ENCODE measurements at places on chromosomes 1 and 21. TPM values are rescaled to one million over a fixed set of nuclear protein-coding genes. Genes with fewer than 3 reads are reported as not detected.

GRCh38 chr1:40627987-40628902, 37.2 kb downstream of the RIMS3 start:
- H3K36me3 ChIP-seq, result no peaks in the 10 kb centered on the region
- no peak for DNase-seq
- no peak overlapping the region for H3K27ac ChIP-seq
- no peaks in the 10 kb centered on the region for H3K4me1 ChIP-seq
- H3K4me3 ChIP-seq, result no peak overlapping the region

GRCh38 chr1:229941831-229942230, 125.2 kb upstream of the GALNT2 start:
- no peak overlapping the region for H3K27ac ChIP-seq
- H3K27me3 ChIP-seq, result peaks cover 4% of the 10 kb centered on the region
- no peak overlapping the region for H3K4me3 ChIP-seq
- peak; percentile 70 for DNase-seq
- H3K4me1 ChIP-seq, result peaks cover 22% of the 10 kb centered on the region
- no peaks in the 10 kb centered on the region for H3K36me3 ChIP-seq

GRCh38 chr1:219797009-219797408, 131.3 kb downstream of the SLC30A10 start:
- peaks cover 22% of the 10 kb centered on the region for H3K4me1 ChIP-seq
- no peak for DNase-seq
- no peaks in the 10 kb centered on the region for H3K27me3 ChIP-seq

DNA sequence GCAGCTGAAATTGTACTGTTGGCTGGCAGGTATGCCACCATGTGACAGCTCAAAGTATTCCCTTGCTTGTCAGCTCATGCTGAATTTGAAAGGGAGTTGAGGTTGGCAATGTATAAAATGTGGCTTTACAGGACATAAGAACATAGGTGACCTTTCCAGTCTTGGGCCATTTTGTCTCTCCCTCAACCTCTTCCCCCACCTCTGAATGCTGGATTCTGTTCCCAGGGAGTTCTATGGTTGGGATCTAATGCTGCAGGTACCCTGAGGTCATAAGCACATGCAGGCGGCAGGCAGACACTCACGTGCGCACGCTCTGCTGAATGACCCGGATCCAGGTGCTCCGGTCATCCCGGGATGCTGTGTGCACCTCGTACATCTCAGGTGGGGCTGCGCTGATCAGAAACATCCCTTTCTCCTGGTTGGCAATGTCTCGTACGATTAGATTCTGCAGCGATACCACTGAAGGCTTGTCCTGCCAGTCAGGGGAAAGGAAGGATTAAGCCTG, 16.0 kb downstream of the RXFP4 start:
- peaks cover 17% of the 10 kb centered on the region for H3K4me1 ChIP-seq
- H3K27me3 ChIP-seq, result no peaks in the 10 kb centered on the region
- no peak overlapping the region for H3K27ac ChIP-seq

GRCh38 chr1:3578906-3579305, 32.4 kb downstream of the MEGF6 start:
- peaks cover 32% of the 10 kb centered on the region for H3K4me1 ChIP-seq
- no peak overlapping the region for H3K27ac ChIP-seq
- no peaks in the 10 kb centered on the region for H3K36me3 ChIP-seq

GRCh38 chr1:40862008-40862863, at the start of gene CITED4:
Gene CITED4 (minus strand): TSS chr1:40862363. CDS start chr1:40862127, 236 bp downstream.
- peaks cover 24% of the 10 kb centered on the region for H3K27me3 ChIP-seq
- no peak within 1 kb of the TSS for H3K27ac ChIP-seq
- no peaks in the 10 kb centered on the region for H3K36me3 ChIP-seq
- H3K4me1 ChIP-seq, result peaks cover 30% of the 10 kb centered on the region
- H3K4me3 ChIP-seq, result peak within 1 kb of the TSS; percentile 50

GRCh38 chr1:46689356-46689755, 17.7 kb downstream of the TEX38 start:
- peaks cover 38% of the 10 kb centered on the region for H3K36me3 ChIP-seq
- H3K4me1 ChIP-seq, result peaks cover 19% of the 10 kb centered on the region
- peak; percentile 65 for DNase-seq
- H3K27ac ChIP-seq, result peak overlapping the region; percentile 80
- H3K27me3 ChIP-seq, result no peaks in the 10 kb centered on the region

- no peak overlapping the region for H3K4me3 ChIP-seq
- H3K4me1 ChIP-seq, result peaks cover 9% of the 10 kb centered on the region
- no peak overlapping the region for H3K27ac ChIP-seq
- H3K27me3 ChIP-seq, result no peaks in the 10 kb centered on the region
- no peak for DNase-seq
Observed at GRCh38 chr1:16125483-16125882, 30.4 kb downstream of the EPHA2 start.

- no peak overlapping the region for H3K4me3 ChIP-seq
- no peaks in the 10 kb centered on the region for H3K36me3 ChIP-seq
- H3K27ac ChIP-seq, result no peak overlapping the region
- peaks cover 4% of the 10 kb centered on the region for H3K4me1 ChIP-seq
- peaks cover 65% of the 10 kb centered on the region for H3K27me3 ChIP-seq
Observed at GRCh38 chr1:3359756-3360440, 94.6 kb upstream of the ARHGEF16 start.

- no peak overlapping the region for H3K27ac ChIP-seq
- no peaks in the 10 kb centered on the region for H3K27me3 ChIP-seq
- no peak overlapping the region for H3K4me3 ChIP-seq
- no peak for DNase-seq
Observed at GRCh38 chr1:183027791-183028190, 4.6 kb downstream of the LAMC1 start.

GRCh38 chr1:198845851-198846250, 207.0 kb downstream of the PTPRC start:
- peaks cover 2% of the 10 kb centered on the region for H3K4me1 ChIP-seq
- no peak overlapping the region for H3K4me3 ChIP-seq
- peaks cover 17% of the 10 kb centered on the region for H3K36me3 ChIP-seq
- no peaks in the 10 kb centered on the region for H3K27me3 ChIP-seq
- H3K27ac ChIP-seq, result no peak overlapping the region

- H3K27ac ChIP-seq, result no peak overlapping the region
- no peaks in the 10 kb centered on the region for H3K4me1 ChIP-seq
- H3K27me3 ChIP-seq, result no peaks in the 10 kb centered on the region
- H3K4me3 ChIP-seq, result no peak overlapping the region
- no peaks in the 10 kb centered on the region for H3K36me3 ChIP-seq
Observed at GRCh38 chr21:38140207-38140903, 116.4 kb upstream of the KCNJ15 start.

The TARBP1 gene
- total RNA-seq, result 16.2 TPM

The TMEM79 gene
- total RNA-seq, result 2.1 TPM
